ENCODE measurements at places on chromosomes 5 and 9.

DNA sequence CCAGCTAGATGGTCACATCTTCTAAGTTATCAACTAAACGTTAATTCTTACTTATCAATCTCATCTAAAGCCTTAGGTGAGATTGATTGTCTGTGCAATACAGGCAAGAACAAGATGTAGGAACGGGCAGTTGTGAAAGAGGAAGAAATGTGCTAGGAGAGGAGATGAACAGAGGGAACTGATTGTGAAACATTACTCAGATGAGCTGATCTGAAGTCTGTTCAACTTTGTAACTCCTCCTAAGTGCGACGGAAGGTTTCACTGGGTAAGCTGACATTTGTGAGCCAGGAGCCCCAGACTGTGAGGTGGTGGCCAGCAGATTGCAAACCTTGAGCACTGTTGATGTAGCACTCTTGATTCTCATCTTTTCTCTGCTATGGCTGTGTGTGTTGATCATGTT, 204.1 kb downstream of the CD180 start:
- DNase-seq: no peak

DNA sequence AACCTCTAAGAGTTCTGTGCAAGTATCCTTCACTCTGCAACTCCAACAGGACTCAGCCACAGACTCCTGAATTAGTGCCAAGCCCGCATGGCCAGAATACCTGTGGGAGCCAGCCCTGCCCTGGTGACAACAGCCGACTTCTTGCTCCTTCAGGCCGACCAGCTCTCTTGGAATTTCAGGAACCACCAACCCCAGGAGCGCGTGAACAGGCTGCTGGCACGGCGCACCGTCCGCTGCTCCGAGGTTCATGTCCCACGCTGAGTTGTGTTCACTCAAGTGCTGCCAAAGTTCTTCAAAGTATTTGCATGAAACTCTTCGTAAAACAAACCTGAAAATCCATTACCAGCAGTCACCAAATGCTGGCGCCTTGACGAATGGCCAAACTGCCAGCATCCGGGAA, 232.8 kb downstream of the NR2F1-AS1 start:
- no peak for DNase-seq

GRCh38 chr5:78362220-78362619, 1.8 kb downstream of the SCAMP1 start:
- DNase-seq: no peak

GRCh38 chr5:142783601-142784341, 13.6 kb downstream of the ARHGAP26 start:
- no peak for DNase-seq

DNA sequence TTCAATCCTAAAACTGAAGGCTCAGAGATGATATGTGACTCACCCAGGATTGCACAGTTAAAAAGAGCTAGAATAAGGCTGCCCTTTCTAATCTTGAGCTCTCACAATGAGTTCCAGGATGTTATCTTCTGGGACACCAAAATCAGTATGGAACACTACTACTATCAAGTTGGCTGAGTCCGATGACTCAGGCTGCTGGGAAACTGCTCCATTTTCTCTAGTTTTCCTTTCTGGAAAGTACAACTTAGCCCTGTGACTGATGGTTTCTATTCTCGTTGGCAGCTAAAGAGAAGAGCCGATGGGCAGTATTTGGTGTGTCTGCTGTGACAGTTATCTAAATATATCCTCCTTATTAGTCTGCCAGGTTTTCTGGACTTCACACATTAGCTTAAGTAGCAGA, 37.9 kb upstream of the DPYSL3 start:
- no peak for DNase-seq

GRCh38 chr5:52564587-52564986, 223.1 kb upstream of the ITGA1 start:
- no peak for DNase-seq

DNA sequence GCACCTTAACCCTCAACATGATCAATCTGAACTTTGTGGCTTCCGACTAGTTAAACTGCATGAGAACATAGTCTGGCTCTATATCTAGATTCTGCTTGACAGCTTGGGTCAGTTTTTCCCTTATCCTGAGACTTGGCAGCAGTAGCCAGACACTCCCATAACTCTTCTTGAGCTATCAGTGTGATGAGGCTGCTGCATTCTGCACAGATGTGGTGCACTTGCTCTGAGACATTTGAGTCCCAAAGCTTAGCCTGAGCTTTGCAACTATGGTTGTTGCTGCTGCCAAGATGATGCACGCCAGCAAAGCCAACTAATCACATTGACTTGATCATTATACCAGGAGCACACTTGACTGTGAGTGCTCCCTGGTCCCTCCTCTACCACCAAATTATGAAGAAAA, 36.2 kb downstream of the MOCS2 start:
- no peak for DNase-seq

DNA sequence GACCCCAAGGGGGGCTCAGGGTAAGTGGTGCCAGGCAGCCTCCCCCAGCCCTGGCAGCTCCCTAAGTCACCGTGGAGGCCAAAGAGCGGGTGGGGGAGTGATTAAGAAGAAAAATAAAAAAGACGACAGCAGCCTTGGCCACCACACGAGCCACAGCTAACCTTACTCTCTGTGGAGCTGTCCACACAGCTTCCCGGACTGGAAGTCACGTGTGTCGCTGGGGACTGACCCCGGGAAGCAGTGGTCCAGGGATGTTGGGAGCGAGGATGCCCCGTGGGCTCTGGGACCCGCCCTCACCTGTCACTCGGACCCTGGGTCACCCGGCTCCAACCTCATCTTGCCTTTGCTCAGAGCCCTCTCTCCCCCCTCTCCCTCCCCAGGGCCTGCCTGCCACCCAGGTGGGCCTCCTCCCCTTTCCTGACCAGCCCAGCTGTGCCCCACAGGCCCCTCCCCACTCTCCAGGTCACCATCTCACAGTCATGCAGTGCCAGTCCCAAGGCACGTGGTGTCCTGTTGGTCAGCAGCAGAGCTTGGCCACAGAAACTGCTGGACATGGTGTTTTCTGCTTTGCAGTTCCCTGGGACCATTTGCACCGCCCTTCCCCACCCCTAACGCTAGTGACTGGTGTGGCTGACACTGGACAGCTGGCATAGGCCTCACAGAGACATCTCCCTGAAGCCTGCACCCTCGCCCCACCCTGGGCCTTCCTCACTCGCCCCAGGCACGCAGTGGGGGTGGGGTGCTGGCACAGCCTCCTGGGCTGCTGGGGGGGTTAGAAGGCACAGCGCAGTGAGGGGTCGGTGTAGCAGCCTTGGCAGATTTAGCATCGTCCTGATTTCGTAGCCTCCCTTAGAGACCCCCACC, 9.8 kb upstream of the EXOC3 start:
- no peak for DNase-seq

DNA sequence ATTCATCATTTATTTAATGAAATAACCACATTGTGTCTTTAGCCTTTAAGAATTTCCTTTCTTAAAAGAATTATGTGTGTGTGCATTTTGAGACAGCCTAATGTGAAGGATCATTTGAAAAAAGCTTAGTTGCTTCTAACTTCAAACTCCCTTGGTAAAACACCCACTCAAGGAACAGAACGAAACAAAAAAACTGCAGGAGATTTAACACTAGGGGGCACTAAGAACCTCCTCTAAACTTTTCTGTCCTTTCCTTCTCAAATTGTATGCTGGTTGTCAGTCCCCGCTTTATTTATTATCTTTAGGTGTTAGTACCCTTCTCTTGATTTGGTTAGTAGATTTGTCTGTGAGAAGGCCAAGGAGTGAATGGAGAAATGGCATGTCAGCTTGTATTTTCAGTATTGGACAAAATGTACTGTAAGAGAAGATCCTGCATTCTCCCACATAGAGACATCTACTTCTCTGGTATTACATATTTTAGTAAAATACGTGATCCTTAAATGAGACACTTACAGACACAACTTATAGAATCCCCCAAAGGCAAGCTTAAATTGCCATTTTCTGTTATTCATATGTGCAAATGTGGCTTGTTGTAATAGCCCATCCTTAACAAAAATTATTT, 229.7 kb downstream of the MRPS30 start:
- no peak for DNase-seq

DNA sequence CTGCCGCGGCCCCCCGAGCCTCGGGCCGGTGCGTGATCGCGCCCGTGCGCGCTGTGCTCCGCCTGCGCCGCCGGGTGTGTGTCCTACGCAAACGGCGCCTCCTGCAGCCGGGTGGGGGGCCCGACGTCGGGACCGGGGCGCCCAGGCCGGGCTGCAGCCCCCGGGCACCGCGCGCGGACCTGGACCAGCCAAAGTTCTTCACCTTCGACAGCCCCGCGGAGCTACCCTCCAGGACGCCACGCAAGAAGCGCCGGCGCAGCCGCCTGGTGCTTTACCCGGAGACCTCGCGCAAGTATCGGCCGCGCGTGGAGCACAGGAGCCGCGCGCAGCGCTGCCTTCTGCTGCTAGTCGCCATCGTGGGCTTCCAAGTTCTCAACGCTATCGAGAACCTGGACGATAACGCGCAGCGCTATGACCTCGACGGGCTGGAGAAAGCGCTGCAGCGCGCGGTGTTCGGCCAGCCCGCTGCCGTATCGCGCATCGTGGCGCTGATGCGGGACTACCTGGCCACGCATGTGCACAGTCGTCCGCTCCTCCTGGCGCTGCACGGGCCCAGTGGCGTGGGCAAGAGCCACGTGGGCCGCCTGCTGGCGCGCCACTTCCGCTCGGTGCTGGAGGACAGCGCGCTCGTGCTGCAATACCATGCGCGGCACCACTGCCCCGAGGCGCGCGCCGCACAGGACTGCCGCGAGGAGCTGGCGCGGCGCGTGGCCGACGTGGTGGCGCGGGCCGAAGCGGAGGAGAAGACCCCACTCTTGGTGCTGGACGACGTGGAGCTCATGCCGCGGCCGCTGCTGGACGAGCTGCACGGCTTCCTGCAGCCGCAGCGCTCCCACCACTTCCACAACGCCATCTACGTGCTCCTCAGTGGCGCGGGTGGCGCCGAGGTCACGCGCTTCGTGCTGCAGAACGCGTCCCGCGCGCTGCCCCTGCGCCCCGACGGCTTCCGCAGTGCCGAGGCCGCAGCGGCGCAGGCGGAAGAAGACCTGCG, 1.5 kb downstream of the TOR4A start:
- DNase-seq: no peak

DNA sequence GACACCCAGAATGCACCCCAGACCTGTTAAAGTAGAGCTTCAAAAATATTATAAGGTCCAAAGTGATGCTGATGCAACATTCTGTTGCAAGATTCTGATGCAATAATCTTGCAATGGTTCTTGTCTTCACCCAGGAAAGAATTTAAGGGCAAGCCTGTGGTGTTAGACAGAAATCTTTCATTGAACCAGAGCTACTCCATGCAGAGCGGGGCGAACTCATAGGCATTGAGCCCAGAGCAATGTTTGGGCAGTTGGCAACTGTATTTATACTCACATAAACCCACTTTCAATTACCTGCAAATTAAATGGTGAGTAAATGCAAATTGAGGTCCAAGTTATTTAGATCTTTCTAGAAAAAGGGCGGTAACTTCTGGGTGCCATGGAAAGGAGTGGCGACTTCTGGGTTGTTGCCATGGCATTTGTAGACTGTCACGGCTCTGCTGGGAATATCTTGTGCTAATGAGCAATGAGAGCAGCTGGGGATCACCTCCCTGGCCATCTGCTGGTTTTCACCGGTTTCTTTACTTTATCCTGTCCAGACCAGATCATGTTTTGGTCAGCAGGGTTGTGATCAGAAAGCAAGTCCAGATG, 163.4 kb downstream of the ICE1 start:
- no peak for DNase-seq

DNA sequence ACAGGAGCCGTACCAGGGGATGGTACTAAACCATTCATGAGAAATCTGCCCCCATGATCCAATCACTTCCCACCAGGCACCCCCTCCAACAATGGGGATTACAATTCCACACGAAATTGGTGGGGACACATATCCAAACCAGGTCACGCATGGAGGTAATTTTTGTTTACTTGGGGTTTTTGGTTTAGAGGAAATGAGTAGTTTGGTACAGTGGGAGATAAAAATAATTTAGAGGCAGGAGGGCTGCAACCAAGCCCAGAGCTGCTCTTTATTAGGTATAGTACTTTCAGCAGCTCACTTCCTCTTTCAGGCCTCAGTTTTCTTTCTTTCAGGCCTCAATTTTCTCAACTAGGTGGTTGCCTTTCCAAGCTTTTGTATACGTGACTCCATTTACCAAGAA, 23.2 kb downstream of the PRUNE2 start:
- DNase-seq: no peak

- DNase-seq: no peak
Measured at GRCh38 chr5:72812488-72812887, 4.0 kb upstream of the TNPO1 start.

- DNase-seq: no peak
Measured at GRCh38 chr9:79574781-79575180, 3.0 kb downstream of the TLE4 start.

DNA sequence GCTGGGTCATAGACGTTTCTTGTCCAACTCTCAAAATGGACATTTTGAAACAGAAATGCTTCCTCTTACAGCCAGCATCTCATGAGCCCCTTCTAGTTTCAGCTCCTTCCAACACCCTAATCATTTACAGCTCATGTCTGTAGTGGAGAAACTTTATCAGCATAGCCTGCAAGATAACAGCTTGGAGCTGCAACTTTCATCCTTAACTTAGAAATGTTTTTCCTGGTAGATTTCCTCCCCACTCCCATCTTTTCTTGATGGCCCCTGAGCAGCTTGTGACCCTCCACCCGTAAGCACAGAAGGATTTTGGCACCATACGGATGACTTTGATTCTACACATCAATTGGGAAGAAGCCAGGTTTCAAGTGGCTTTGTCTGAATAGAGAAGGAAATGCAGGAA, 53.5 kb upstream of the TGFBR1 start:
- no peak for DNase-seq

GRCh38 chr5:143258559-143259253, 144.8 kb downstream of the NR3C1 start:
- DNase-seq: no peak

- DNase-seq: no peak
Measured at GRCh38 chr5:77683171-77683732, 44.7 kb upstream of the OTP start.

GRCh38 chr5:87785554-87786335, 373.0 kb upstream of the CCNH start:
- DNase-seq: no peak

Measured in stimulated activated CD8-positive, alpha-beta memory T cell treated with anti-CD3 and anti-CD28 coated beads, Interleukin-2, amount 100 ng/mL, for 1 hour (primary cell).